ENCODE measurements at places on chromosomes 3 and 15.

DNA sequence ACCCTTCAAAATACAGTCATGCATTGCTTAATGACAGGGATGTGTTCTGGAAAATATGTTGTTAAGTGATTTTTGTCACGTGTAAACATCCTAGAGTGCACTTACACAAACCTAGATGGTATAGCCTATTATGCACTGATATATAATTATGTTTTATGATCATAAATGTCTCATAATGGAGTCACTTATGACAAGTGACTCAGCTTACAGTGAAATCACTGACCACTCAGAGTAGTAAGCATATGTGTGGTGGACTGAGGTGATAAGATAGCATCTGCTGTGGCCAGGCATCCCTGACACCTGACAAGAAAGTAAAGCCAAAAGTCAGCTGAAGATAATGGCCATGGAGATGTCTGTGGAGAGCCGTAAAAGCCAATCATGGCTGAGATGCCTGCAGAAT, 5.4 kb downstream of the ACAD11 start:
- peak; percentile 69 for DNase-seq

DNA sequence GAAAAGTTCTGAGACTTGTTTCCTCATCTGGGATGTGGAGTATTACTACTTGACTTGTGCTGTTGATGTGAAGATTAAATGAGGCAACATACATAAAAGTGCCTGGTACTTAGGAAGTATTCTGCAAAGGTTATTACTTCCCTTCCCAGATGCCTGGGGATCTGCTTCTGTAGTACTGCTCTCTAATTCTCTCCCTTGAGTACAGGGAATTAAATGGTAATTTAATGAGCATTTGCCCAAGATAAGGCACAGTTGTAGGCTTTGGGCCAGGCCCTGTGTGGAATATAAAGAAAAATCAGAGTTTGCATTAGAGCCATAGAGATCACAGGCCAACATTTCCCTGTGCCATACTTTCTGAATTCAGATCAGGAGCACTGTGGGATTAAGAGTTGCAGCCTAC, 84.4 kb downstream of the LARS2 start:
- DNase-seq = no peak

- DNase-seq = no peak
These were observed 155.4 kb downstream of the DIPK2A start for GRCh38 chr3:144127014-144127413.

GRCh38 chr3:90261481-90262433, 1154.3 kb downstream of the EPHA3 start:
- no peak for DNase-seq

DNA sequence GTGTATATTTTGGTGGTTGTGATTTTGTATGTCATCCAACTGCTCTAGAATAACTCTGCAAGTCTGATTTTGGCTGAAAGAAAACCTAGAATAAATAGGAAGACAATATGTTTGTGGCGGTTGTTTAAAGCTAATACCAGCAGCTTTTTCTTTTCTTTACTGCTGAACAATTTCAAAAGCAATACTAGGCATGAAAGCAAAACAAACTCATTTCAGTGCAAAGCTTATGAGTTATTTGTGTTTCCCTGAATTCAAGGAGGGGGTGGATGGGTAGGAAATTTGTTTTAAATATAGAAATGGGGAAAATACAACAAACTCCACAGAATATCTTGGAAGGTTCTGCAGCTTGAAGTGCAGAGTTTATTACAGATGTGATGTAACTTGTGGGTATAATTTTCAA, 1041.9 kb upstream of the NR2F2 start:
- no peak for DNase-seq

DNA sequence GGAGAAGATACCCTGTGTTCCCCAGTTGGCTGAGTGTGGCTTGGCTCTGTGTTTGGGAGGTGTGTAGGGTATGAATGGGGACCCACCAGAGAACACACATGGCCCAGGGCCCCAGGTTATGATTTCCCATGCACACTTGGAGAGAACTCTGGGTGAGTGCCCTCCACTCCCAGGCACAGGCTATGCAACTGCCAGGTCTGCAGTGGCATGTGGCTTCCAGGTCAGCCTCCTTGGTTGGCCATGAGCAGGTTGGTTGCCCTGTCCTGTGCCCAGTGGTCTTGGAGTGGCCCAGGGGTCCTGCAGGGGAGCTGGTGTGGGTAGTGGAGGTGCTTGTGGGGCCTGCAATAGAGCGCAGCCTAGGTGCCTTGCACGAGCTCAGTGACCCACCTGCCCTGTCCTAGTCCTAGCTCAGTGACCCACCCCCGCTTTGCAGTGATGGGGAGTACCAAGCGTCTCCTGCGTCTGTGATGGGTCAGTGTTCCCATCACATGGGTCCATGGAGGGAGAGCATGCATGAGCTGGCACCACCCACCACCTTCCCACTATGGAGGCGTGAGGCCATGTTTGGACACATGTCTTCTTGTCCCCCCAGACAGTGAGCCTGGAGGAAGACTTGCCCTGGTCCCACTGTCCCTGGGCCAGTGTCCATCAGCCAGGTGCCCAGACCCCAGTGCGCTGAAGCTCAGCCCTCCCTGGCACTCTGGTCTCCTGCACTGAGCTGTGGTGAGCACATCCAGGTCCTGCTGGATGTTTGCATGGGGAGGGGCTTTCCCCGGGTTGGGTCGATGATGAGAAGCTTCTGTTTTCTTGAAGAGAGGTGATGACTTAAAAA, 217.3 kb downstream of the SNRPN start:
- DNase-seq = no peak

- DNase-seq = no peak
These were observed 23.1 kb downstream of the CCNL1 start for GRCh38 chr3:157136647-157137387.

DNA sequence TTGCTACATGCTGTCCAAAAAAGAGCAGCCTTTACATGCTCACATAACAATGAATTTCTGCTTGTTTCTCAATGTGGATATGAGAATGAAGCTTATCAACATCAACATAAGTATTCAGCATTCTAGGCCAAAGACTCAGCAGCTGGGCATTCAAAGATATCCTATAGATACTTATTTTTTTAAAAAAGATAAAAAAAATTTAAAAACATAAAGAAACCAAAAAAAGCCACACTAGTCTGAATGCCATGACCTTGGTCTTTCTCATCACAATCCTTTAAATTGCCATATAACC, 182.0 kb downstream of the TNIK start:
- no peak for DNase-seq

DNA sequence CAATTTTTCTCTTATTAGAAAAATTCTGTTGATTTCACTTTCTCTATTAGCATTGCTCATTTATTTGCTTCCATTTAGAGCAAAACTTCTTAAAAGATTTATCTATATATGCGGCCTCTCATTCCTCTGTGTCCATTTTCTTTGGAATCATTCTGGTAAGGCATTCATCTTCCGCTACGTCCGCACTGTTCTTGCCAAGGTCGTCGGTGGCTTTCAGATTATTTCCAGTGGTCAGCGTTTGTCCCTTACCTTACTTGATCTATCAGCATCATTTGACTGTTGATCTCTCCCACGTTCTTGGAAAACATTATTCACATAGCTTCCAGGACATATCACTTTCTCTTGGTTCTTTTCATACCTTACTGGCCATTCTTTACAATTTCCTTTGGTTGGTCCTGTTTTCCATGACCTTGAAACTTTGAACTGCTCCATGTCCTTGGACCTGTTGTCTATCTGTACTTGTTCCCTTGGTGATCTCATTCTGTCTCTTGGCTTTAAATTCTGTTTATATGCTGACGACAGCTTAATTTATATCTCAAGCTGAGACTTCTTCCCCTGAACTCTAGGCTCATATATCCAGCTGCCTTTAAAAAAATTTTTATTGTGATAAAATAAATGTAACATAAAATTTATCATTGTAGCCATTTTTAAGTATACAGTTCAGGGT, 54.5 kb downstream of the SLMAP start:
- DNase-seq = no peak

GRCh38 chr3:96677156-96677555, 137.2 kb upstream of the EPHA6 start:
- no peak for DNase-seq

DNA sequence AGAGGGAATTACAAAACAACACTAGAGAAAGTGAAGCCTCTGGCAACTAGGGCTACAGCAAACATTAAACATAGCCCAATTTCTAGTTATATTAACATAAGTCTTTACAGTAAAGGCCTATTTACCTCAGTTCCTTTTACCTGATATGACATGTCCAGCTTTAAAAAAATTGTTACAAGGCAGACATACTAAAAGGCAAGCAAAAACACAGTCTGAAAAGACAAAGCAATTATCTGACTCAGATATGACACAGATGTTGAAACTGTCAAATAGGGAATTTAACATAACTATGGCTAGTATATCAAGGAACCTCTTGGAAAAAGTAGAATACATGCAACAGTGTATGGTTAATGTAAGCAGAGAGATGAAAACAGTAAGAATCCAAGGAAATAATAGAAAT, 238.6 kb downstream of the RAP2B start:
- no peak for DNase-seq

- DNase-seq = no peak
These were observed 34.1 kb downstream of the SPATA12 start for GRCh38 chr3:57094575-57094974.

GRCh38 chr3:127062926-127063325, 80.0 kb downstream of the PLXNA1 start:
- DNase-seq = no peak

- DNase-seq = no peak
These were observed 144.5 kb upstream of the GRM7 start for GRCh38 chr3:6716420-6716819.
